ENCODE measurements at places on chromosomes 16 and 17.
A peak's percentile ranks its signal among the peaks of the same experiment; 100 is the strongest.

DNA sequence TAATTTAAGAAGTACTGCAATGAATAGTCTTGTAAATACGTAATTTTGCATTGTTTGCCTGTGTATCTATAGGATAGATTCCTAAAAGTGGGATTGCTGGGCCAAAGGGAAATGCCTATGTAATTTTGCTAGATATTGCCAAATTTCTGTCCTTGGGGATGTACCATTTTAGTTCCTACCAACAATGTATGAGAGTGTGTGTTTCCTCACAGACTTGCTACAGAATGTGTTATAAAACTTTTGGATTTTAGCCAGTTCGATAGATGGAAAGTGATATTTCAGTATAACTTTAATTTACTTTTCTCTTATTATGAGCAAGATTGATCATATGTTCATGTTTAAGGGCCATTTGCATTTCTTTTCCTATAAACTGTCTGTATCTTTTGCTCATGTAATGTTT is 8.3 kb downstream of the TANGO6 start:
- no peak for DNase-seq

GRCh38 chr17:72898725-72899124 is 193.8 kb downstream of the SLC39A11 start:
- DNase-seq, result no peak

DNA sequence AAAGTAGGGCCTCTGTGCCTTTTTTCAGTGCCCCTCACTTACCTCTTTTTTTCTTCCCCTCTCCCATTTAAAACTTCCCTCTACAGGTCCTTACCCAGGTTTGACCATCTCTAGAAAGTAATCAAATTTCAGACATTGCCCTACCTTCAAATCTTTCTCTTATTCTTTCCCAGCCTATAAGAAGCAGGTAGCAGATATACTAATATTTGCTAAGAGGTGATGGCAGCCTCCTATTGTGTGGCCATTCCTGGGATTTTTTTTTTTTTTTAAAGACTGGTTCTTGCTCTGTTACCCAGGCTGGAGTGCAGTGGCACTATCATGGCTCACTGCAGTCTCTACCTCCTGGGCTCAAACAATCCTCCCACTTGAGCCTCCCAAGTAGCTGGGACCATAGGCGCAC is 111.1 kb upstream of the HAS3 start:
- no peak for DNase-seq

- no peak for DNase-seq
Observed at GRCh38 chr17:830950-831349, 48.8 kb downstream of the MRM3 start.

GRCh38 chr16:56823081-56823733 is 41.8 kb upstream of the SLC12A3 start:
- no peak for DNase-seq

DNA sequence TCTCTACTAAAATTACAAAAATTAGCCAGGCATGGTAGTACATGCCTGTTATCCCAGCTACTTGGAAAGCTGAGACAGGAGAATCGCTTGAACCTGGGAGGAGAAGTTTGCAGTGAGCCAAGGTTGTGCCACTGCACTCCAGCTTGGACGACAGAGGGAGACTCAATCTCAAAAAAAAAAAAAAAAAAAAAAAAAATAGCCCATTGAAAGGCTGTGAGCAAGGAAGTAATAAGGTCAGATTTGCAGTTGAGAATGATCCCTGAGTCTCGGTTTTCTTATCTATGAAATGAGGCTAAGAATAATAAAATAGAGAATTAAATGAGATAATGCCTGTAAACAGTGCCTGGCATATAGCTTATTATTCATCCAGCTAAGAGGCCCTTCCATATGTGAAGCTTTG is 1.3 kb upstream of the PDK2 start:
- no peak for DNase-seq

DNA sequence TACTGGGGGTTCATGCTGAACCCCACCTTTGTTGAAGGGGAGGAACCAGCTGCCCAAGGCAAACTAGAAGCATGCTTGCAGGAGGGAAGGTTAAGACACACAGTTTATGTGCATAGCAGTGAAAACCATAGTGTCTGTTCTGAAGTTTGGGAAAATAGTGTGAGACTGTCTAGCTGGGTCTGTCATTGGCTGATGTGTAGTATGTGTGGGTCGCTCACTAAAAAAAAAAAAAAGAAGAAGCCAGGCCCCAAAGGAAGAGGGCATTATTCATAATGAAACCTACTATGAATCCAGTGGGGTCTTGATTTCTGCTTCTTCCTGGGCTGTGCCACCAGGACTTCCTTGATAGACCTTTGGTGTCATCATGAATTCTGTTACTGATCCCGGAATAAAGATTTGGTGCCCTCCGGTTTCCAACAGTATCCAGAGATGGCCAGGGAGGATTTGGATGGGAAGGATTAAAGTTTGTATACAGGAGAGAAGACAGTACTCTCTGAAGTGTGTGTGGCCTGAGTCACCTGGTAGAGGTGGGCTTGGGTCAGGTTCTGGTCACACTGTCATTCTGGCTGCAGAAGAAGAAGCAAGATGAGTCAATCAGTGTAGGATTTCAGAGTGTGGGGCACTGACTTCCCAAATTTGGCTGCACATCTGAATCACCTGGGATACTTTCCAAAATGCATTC is 220.3 kb downstream of the PRKCA start:
- no peak for DNase-seq

DNA sequence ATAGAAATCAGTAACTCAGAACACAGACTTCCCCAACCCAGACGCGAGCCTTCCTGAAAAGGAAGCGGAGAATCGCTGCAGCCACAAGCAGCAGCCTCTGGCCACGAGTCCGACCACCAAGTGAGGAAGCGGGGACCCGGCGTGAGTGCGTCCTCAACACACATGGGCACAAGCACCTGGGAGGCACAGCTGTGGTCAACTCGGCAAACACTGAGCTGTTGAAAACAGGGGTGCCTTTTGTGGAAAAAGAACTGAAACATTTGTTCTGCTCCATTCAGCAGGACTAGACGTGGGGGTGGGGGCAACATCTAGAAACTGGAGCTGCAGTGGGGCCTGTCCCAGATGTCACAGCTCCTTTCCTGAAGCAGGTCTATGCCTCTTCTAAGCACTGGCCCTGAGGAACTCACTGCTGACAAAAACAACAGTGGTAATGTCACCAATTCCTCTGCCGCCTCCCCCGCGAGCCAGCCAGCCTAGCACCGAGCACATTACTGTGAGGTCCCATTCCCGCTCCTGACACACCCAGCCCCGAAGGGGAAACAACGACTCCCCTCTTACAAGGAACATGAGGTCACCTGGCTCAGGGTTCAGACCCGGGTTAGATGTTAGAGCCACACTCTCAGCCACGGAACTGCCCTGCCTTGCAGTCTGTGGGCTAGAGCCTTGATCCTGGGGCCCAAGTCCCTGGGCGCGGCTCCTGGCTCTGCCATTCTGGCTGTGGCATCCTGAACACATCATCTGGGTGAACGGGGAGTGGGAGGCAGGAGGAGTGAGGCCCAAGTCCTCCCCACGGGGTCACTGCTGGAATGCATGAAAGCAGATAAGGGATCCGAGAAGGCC is 29.0 kb downstream of the KDM8 start:
- DNase-seq, result no peak

GRCh38 chr16:55494994-55495421 is 13.9 kb upstream of the LPCAT2 start:
- DNase-seq, result peak; percentile 99

GRCh38 chr17:48544349-48545021 is 424 bp downstream of the HOXB2 start:
- peak; percentile 98 for DNase-seq

GRCh38 chr17:70588003-70588402 is 418.7 kb downstream of the KCNJ2 start:
- no peak for DNase-seq

DNA sequence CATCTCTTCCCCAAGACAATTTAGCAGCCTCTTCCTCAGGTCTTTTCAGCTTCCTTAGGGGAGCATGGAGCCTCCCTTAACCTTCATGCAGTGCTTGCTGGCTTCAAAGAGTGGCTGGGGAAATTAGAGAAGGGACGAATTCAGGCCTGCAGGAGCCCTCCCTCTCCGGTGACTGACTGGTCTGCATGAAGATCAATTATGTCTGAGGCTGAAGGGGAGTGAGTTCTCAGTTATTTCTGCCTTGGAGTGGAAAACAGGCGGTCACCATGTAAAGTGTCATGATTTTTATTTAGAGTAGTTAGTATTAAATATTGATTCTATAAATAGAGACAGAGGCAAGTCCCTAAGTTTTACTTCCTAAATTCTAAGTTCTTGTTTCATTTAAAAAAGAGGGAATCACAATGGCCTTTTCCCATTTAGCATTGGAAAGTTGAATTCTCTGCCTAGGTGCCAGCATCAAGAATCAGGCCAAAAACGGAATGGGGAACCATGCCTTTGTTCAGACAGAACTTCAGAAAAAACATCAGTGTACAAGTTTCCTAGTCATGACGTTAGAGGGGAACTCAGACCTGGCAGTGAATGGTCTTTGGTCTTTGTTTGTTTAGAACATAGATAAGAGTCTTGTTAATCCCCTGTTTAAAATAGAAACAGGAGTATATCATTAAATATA is 4.4 kb downstream of the GABARAPL2 start:
- no peak for DNase-seq

DNA sequence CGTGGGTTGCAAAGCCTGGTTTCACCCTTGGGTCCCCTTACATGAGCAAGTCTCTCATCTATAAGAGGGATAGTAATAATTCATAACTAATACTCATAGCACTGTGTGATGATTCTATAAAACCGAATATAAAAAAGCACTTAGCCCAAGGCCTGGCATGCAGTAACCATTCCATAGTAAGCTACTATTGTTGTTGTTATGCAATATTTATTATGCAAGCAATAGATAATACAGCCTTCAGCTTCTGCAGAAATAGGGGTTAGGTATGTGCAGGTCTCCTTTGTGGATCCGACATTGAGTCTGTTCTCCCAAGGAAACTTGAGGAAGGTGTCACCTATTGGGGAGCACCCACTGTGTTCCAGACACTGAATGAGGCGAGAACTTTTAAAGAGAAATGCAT is 401.1 kb downstream of the UTP18 start:
- no peak for DNase-seq

DNA sequence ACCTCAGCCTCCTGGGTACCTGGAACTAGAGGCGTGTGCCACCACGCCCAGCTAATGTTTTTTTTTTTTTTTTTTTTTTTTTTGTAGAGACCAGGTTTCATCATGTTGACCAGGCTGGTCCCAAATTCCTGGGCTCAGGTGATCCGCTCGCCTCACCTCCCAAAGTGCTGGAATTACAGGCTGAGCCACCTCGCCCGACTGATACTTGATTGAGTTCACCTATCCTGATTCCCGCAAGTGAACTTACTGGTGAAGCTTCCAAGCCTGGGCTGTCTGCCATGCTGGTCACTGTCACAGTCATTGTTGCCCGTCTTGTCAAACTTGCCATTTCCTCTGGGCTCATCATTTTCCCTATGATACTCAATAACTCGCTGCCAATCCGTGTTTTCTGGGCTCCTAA is 71.1 kb upstream of the MTMR4 start:
- no peak for DNase-seq

- DNase-seq, result no peak
Observed at GRCh38 chr16:17622366-17622765, 151.6 kb upstream of the XYLT1 start.
